Kidney (tissue), 22 donors: ENCODE measurements at places on chromosomes 7 and 10. TPM values are rescaled to one million over a fixed set of nuclear protein-coding genes. Genes with fewer than 3 reads are reported as not detected.

DNA sequence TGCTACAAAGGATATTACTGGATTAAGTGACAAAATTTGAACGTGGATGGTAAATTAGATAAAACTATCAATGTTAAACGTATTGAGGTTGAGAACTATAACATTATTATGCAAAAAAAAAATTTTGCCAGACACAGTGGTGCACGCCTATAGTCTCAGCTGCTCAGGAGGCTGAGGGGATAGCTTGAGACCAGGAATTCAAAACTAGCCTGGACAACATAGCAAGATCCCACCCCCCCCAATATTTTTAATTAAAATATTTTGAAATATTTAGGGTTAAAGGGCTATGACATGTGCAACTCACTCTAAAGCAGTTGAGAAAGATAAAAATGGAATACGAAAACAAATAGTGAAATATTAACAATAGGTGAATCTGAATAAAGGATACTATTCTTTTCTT lies 45.1 kb upstream of the ANAPC16 start:
- no peaks in the 10 kb centered on the region for H3K27me3 ChIP-seq
- H3K4me3 ChIP-seq: no peak overlapping the region
- H3K27ac ChIP-seq: peak overlapping the region; percentile 38
- H3K36me3 ChIP-seq: no peaks in the 10 kb centered on the region

- H3K27me3 ChIP-seq: no peaks in the 10 kb centered on the region
- no peak for DNase-seq
- H3K4me1 ChIP-seq: no peaks in the 10 kb centered on the region
These were observed 59.0 kb downstream of the VSTM4 start for GRCh38 chr10:49056356-49056755.

DNA sequence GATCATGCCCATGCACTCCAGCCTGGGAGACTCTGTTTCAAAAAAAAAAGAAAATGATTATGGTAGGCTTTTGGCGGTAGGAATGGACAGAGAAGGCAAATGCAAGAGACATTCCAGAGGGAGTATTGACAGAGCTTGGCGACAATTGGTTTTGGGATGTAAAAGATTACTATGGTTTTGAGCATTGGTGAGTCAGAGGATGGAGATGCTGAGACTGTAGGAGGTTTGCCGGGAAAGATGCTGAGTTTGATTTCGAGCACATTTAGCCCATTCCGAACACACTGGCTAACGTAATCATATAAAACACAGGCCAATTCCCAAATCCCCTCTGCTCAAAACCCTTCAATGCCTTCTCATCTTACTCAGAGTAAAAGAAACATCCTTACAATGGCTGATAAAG lies 161.6 kb upstream of the MKLN1 start:
- DNase-seq: no peak
- no peak overlapping the region for H3K4me3 ChIP-seq
- no peaks in the 10 kb centered on the region for H3K4me1 ChIP-seq
- H3K36me3 ChIP-seq: no peaks in the 10 kb centered on the region
- H3K27ac ChIP-seq: no peak overlapping the region

GRCh38 chr10:102682416-102682815 lies 31.8 kb downstream of the ARL3 start:
- H3K27ac ChIP-seq: no peak overlapping the region
- peaks cover 18% of the 10 kb centered on the region for H3K4me1 ChIP-seq
- no peak for DNase-seq
- H3K27me3 ChIP-seq: no peaks in the 10 kb centered on the region
- H3K4me3 ChIP-seq: no peak overlapping the region

- no peak overlapping the region for H3K4me3 ChIP-seq
- peaks cover 17% of the 10 kb centered on the region for H3K4me1 ChIP-seq
- no peaks in the 10 kb centered on the region for H3K36me3 ChIP-seq
- no peaks in the 10 kb centered on the region for H3K27me3 ChIP-seq
These were observed 29.8 kb downstream of the ITPRIP start for GRCh38 chr10:104308439-104308903.

GRCh38 chr7:47327346-47327697 lies 254.6 kb downstream of the TNS3 start:
- DNase-seq: no peak
- H3K27ac ChIP-seq: peak overlapping the region; percentile 72
- H3K4me1 ChIP-seq: peaks cover 39% of the 10 kb centered on the region
- H3K36me3 ChIP-seq: no peaks in the 10 kb centered on the region
- no peaks in the 10 kb centered on the region for H3K27me3 ChIP-seq

GRCh38 chr10:125213541-125214282 lies 53.3 kb upstream of the CTBP2 start:
- no peaks in the 10 kb centered on the region for H3K27me3 ChIP-seq
- H3K4me1 ChIP-seq: no peaks in the 10 kb centered on the region
- no peaks in the 10 kb centered on the region for H3K36me3 ChIP-seq
- DNase-seq: no peak

- H3K36me3 ChIP-seq: no peaks in the 10 kb centered on the region
- H3K27me3 ChIP-seq: no peaks in the 10 kb centered on the region
- H3K27ac ChIP-seq: no peak overlapping the region
- H3K4me1 ChIP-seq: no peaks in the 10 kb centered on the region
These were observed 49.3 kb downstream of the FBXW4 start for GRCh38 chr10:101645659-101646058.

DNA sequence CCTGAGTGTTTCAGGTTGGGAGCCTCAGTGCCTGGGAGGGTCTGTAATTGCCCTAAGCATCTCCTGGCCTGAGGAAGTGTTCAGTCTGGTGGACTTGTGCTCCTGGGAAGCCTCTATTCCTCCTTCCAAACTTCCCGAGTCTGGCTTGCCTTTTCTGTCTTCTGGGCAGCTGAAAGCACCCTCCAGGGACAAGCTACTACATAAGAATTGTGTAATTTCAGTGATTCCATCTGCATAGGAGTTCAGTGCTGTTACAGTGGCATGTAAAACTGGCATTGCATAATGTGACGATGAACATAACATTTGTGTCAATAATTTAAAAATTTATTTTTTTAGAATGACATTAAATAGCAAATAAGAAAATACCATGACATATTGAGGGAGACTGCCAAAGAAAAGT lies 109.3 kb downstream of the AOAH start:
- no peaks in the 10 kb centered on the region for H3K4me1 ChIP-seq
- no peak overlapping the region for H3K4me3 ChIP-seq
- no peak overlapping the region for H3K27ac ChIP-seq
- H3K27me3 ChIP-seq: no peaks in the 10 kb centered on the region
- DNase-seq: no peak

GRCh38 chr7:44629829-44630522 lies 23.5 kb downstream of the OGDH start:
- H3K27ac ChIP-seq: peak overlapping the region; percentile 78
- peak overlapping the region; percentile 6 for H3K4me3 ChIP-seq
- DNase-seq: no peak
- H3K36me3 ChIP-seq: peaks cover 6% of the 10 kb centered on the region

GRCh38 chr7:29146057-29146706 lies at the start of gene CPVL:
TSS of gene CPVL (minus strand) at chr7:29146537. CDS start at chr7:29121061, 25,476 bp downstream.
- peak within 1 kb of the TSS; percentile 64 for H3K4me3 ChIP-seq
- no peaks in the 10 kb centered on the region for H3K27me3 ChIP-seq
- DNase-seq: peak; percentile 64
- H3K4me1 ChIP-seq: no peaks in the 10 kb centered on the region
- H3K36me3 ChIP-seq: no peaks in the 10 kb centered on the region

DNA sequence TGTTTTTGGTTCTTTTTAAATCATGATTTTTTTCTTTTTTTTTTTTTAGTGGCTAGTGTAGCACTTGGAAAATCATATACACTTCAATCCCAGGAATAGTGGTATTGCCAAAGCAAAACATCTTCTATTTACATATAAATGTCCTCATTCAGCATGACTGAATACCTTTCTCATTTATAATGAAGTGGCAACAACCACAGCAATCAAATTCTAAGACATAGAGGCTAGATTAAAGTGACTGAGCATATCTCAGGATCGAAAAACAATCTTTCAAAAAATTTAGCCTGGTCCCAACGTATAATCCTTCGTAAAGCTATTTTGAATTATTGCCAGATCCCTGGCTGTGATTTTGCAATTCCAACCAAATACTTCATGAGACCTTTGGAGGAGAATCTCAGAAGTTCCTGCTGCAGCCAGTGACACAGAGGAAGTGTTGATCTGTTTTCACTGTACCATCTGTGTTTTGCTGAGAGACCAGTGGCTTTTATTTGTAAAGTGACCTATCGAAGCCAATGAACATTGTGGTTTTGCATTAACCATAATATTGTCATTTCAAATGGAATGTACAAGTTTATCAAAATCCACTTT lies 29.8 kb upstream of the SP8 start:
- DNase-seq: no peak
- no peaks in the 10 kb centered on the region for H3K4me1 ChIP-seq
- no peak overlapping the region for H3K27ac ChIP-seq
- no peak overlapping the region for H3K4me3 ChIP-seq

HKDC1 gene
- total RNA-seq: 27.4 TPM

ARHGEF35 gene
- 22.1 TPM for total RNA-seq

TMEM139 gene
- total RNA-seq: 36.7 TPM

GHRHR gene
- not detected for total RNA-seq

PNLIPRP3 gene
- total RNA-seq: not detected

TAS2R4 gene
- total RNA-seq: 2.5 TPM

SFTPD gene
- total RNA-seq: 1.7 TPM

ZNF479 gene
- not detected for total RNA-seq

OPALIN gene
- not detected for total RNA-seq

FAM237B gene
- total RNA-seq: not detected
